ENCODE measurements at places on chromosomes 11 and 22.

GRCh38 chr11:11279956-11280689 lies 72.9 kb downstream of the CSNK2A3 start:
- DNase-seq, result no peak

- DNase-seq, result no peak
Measured at GRCh38 chr22:22750335-22751042, 106.1 kb downstream of the GGTLC2 start.

DNA sequence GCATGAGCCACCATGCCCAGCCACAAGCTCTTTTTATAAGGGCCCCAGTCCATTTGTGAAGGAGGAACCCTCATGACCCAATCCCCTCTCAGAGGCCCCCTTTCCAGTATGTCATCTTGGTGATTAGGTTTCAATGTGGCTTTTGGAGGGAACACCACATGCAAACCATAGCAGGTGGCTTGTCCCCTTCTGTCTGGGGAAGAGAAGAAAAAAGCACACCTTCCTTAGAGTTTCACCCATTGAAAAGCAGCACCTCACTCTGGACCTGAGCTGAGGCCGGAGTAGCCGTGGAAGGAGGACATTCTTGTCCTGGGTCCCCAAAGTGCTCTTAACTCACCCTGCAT lies 25.4 kb downstream of the NEAT1 start:
- DNase-seq, result no peak

GRCh38 chr11:130617001-130617400 lies 168.6 kb downstream of the ADAMTS15 start:
- no peak for DNase-seq

DNA sequence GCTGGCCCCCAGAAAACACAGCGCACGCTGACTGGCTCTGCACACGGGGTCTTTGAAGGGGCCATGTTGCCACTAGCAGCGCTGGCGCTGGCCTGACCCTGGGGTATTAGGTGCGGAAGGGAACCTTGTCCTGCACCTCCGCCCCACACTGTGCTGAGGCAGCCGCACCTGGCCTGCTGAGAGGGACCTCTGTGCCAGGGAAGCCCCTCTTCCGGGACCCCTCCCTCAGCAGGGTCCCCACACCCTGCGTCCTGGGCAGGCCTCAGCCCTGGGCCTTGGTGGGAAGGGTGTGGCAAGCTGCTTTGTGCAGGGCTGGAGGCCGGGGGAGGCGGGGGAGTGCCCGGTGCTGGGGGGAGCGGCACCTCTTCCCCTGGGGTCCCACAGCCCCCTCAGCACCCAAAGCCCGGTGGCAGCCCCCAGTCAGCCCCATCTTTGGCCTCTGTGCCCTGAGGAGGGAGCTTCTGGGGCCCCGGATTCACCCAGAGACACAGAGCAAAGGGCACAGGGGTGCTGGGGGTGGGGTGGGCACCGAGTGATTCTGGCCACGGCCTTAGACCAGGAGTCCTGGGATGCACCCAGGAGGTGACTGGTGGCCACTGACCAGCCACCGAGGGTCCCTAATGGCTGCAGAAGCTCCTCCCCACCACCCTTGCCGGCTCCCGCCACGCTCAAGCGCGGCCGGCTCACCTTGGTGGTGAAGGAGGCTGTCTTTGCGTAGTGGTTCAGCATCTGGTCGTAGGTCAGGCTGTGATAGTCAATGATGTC lies 11.4 kb downstream of the TTLL8 start:
- no peak for DNase-seq

DNA sequence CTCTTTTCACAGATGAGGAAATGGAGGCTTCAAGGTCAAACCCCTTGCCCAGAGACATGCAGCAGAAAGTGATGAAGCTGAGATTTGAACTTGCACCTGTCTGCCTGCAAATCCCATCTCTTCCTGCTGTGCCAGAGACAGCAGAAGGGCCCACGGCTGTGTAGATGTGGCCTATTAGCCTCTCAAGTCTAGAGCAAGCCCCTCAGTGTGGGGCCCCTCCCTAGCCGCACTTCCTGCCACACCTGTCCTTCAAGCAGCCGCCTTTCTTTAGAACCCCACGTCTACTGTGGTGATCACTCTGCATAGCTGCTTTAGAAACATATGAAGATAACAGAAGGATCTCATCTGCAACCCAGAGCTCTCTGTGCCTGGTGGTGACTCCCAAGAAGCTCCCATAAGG lies 41.2 kb upstream of the JAM3 start:
- no peak for DNase-seq

DNA sequence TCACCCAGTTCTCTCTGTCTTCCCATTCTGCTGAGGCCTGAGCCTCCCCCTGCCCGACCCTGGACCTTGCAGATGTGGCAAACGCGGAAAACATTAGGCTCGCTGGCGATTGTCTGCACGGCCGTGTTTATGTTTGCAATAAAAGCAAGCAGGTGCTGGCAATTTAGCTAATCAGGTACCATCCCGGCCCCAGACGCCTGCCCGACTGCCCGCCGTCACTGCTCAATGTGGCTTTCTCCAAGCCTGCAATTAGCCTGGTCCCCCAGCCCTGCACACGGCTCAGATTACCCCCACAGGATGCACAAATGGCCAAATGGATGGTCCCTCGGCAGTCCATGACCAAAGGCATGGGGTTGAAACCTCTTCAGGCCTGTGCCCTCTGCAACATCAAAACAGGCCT lies 259.7 kb downstream of the MN1 start:
- no peak for DNase-seq

GRCh38 chr11:67367761-67368227 lies 5.6 kb downstream of the CLCF1 start:
- no peak for DNase-seq

GRCh38 chr22:48262596-48263430 lies 1500.4 kb downstream of the TBC1D22A start:
- no peak for DNase-seq

DNA sequence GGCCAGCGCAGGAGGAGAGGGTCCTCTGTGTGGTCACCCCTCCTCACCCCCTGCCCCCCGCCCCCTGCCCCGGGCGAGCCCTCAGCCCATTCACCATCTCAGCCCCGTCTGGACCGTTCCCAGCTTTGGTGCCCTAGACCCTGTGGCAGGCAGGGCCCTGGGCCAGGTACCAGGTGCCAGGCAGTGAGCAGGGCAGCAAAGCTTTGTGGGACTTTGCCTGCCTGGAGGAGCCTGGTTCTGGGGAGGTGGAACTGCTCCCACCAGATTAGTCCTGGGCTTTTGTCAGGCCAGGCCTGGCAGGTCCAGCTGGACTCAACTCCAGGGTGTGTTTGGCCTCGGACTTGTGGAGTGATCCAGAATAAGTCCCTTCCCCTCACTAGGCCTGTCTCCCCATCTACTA lies 13.7 kb upstream of the MYRF start:
- no peak for DNase-seq

GRCh38 chr11:94731880-94732601 lies 36.1 kb upstream of the AMOTL1 start:
- no peak for DNase-seq

GRCh38 chr22:31857247-31857646 lies 87.1 kb upstream of the YWHAH start:
- DNase-seq, result no peak

DNA sequence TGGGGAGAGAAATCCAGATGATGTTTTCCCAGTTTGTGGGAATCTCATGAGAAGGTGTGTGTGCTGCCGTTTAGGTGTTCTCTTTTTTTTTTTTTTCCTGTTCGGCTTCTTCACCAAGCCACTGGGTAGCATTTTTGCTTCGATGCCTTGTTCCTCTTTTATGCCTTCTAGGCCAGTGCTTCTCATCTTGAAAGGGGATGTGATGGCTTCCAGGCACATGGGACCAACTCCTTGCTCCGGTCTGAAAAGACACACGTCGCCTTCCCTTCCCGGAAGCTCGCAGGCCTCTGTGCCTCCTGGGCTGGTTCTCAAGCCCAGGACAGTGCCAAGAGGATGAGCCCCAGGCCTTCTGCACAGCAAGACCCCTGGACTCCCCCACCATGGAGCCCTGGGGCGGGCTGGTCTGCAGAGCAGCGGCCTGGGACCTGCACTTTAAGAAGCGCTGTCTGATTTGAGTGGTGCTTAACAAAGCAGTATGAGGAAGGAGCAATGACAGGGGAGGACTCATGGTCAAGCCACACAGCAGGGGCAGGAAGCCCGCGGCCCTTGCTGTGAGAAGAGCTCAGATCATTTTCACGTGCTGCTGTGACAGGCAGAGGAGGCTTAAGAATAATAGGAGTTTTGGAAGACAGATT lies 158.8 kb downstream of the MPPED1 start:
- no peak for DNase-seq

- DNase-seq, result no peak
Measured at GRCh38 chr11:33256031-33256812, 959 bp upstream of the HIPK3 start.

GRCh38 chr11:64652586-64653387 lies 61.8 kb downstream of the SLC22A12 start:
- peak; percentile 84 for DNase-seq

GRCh38 chr11:92225125-92225567 lies 528 bp downstream of the FAT3 start:
- DNase-seq, result peak; percentile 27

DNA sequence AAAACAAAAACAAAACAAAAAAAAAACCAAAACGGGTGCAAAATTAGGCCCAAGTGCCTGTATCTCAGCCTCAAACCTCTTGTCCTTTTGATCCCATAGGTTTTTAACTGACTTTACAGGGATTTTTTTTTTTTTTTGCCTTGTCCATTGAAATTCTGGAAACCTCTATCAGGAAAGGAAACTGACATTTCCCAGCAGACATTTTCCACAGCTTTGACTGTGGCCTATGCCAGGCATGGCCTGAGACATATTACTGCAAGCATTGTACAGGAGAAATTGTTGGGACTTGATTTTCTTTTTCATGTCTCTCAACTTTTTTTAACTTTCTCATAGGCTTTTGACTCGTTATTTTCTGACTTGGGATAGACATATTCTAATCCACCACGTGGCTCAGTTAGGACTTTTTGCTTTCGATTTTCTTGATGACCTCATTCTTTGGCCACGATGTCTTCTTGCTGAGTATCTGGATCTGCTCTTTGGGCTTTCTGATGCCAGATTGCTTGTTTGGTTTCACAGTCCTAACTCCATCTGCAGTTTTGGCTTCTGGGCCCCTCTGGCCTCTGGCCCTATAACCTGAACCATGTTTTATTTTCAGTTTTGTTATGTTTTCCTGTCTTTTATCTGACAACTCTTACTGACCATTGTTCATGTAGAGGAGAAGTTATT lies 336.1 kb upstream of the C11orf87 start:
- DNase-seq, result peak; percentile 28

DNA sequence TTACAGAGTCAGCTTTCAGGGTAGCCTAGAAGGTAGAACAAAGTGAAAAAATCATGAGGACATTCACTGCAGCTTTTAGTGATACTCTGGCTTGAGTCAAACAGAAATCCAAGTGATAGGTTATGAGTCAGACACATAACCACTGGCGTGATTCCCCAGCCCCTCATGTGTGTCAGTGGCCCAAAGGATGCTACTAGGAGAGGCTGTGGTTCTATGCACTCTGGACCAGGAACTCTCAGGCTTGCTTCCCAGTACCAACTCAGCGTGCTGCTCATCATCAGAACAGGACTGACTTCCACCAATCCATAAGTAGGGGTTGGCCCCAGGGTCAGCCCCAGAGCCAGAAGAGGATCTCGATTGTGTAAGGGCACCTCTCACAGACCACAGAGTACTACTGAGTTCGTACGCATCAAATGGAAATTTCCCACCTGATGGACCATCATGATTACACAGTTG lies 116.8 kb downstream of the MED15 start:
- no peak for DNase-seq

DNA sequence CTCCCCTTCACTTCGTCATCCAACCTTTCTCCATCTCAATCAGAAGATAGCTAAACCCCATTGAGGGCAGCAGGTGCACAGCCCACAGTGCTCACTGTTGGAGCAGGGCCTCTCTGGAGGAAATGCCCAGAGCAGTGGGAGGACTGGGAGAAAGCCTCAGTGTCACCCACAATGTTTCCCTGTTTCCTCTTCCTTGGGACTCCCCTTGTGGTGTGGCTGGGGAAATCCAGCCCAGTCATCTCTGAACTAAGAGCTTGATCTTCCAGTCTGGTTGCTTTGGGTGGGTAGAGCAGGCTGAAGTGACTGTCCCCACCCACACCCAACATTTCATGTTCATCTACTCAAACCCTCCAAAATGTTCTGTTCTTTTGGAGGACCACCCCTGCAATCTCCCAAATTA lies 29.8 kb upstream of the EED start:
- no peak for DNase-seq

GRCh38 chr22:44229331-44229730 lies 48.6 kb downstream of the PARVG start:
- no peak for DNase-seq

- DNase-seq, result no peak
Measured at GRCh38 chr11:130237282-130238006, 77.3 kb downstream of the ZBTB44 start.

- no peak for DNase-seq
Measured at GRCh38 chr11:90593099-90593498, 370.2 kb upstream of the CHORDC1 start.

GRCh38 chr22:42324566-42324965 lies 54.1 kb upstream of the TCF20 start:
- DNase-seq, result no peak

DNA sequence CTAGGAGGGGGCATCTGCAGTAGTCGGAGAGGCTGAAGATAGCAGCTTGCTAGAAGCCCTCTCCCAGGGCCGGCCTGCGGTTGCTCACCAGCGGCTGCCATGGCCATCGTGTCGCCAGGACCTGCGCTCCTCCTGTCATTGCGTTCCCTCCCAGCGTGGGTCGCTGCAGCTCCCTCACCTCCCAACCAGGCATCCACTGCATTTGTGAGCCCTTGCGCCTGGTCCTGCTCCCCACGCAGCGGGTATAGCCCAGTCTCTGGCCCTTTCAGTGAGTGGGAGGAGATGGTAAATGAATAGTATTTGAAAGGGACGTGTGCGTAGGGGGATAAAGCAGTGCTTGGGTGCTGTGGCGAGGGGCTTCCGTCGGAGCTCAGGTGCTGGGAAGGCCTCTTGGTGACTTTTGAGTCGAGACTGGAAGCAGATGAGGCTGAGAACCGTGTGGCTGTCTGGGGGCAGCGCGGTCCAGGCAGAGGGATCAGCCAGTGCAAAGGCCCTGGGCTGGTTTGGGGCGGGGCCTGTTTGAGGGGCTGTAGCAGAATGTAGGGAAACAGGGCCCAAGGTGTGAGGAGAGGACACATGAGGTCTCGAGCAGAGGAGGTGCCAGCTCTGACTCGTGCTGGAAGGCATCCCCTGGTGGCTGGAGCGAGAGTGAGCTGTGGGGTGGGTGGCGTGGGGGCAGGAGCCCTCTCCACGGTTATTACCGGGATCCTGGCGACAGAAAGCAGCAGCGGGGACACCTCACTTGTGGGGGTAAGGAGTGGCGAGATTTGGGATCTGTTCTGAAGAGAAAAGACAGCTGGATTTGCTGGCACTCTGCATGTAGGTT lies 39.3 kb downstream of the LRP5 start:
- DNase-seq, result no peak

- DNase-seq, result peak; percentile 42
Measured at GRCh38 chr11:72684236-72684912, 10.2 kb upstream of the PDE2A start.

GRCh38 chr11:71212871-71213559 lies 39.4 kb downstream of the SHANK2 start:
- peak; percentile 78 for DNase-seq

- DNase-seq, result no peak
Measured at GRCh38 chr11:3709977-3710376, 38.8 kb upstream of the CHRNA10 start.

Data from hindlimb muscle (tissue), 1 donor.